SJSA1 (cell line): ENCODE measurements at places on chromosomes 11 and 22. TPM values are rescaled to one million over a fixed set of nuclear protein-coding genes. Genes with fewer than 3 reads are reported as not detected.

TLCD5 gene
- total RNA-seq: 2.6 and 4.6 TPM in 2 replicates

FOLR2 gene
- total RNA-seq: not detected in 2 replicates

DNA sequence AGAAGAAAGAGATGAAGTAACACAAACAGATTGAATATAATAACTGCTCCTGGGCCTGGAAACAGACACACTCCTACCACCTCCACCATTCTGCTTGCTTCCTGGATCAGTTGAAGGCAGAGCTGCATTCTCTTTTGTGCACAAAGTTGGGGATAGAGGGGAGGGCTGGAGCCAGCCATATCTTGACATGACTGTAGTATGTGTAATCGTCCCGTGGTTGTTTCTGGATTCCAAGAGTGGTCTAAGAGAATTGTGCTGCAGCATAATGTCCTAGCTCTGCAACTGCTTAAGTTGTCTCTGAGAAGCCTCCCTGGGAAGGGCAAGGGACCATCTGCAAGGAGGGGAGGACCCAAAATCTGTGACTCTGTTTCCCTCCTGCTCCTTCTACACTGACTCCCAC, 3.2 kb downstream of the CRY2 start:
- DNase-seq: no peak
- no peaks in the 10 kb centered on the region for H3K27me3 ChIP-seq
- H3K27ac ChIP-seq: no peak overlapping the region

GRCh38 chr11:6695377-6695776, 12.2 kb upstream of the MRPL17 start:
- H3K4me1 ChIP-seq: peaks cover 18% of the 10 kb centered on the region
- no peak overlapping the region for H3K4me3 ChIP-seq
- no peaks in the 10 kb centered on the region for H3K36me3 ChIP-seq

- H3K4me1 ChIP-seq: peaks cover 38% of the 10 kb centered on the region
- no peak overlapping the region for H3K4me3 ChIP-seq
- peak; percentile 85 for DNase-seq
- H3K27ac ChIP-seq: peak overlapping the region; percentile 93
- no peaks in the 10 kb centered on the region for H3K27me3 ChIP-seq
- no peaks in the 10 kb centered on the region for H3K36me3 ChIP-seq
These were observed 6.7 kb downstream of the CAPN5 start for GRCh38 chr11:77073328-77074001.

GRCh38 chr11:133828871-133829270, 16.4 kb downstream of the SPATA19 start:
- no peak overlapping the region for H3K4me3 ChIP-seq
- no peak overlapping the region for H3K27ac ChIP-seq
- no peaks in the 10 kb centered on the region for H3K4me1 ChIP-seq
- DNase-seq: no peak
- H3K27me3 ChIP-seq: no peaks in the 10 kb centered on the region

GRCh38 chr22:37219533-37219932, 7.3 kb upstream of the SSTR3 start:
- H3K27ac ChIP-seq: no peak overlapping the region
- H3K27me3 ChIP-seq: peaks cover 21% of the 10 kb centered on the region
- H3K4me3 ChIP-seq: no peak overlapping the region
- no peaks in the 10 kb centered on the region for H3K4me1 ChIP-seq
